ENCODE measurements at places on chromosomes 2 and 18. TPM values are rescaled to one million over a fixed set of nuclear protein-coding genes. Genes with fewer than 3 reads are reported as not detected.

The ALK gene
- total RNA-seq: 0.05 TPM

The ANKRD30BL gene
- not detected for total RNA-seq

The KRCC1 gene
- 11.7 TPM for total RNA-seq

The UGT1A5 gene
- not detected for total RNA-seq

The RTKN gene
- 4.6 TPM for total RNA-seq

The SIX2 gene
- not detected for total RNA-seq

The HSBP1L1 gene
- total RNA-seq: 5.9 TPM

The SMARCAL1 gene
- total RNA-seq: 28.3 TPM

The CTNNA2 gene
- total RNA-seq: not detected

The NFATC1 gene
- total RNA-seq: 94.8 TPM

The SLC9A4 gene
- 0.07 TPM for total RNA-seq

The DYSF gene
- total RNA-seq: 0.30 TPM

The WDR43 gene
- total RNA-seq: 102 TPM

The ST6GAL2 gene
- not detected for total RNA-seq

The TUBA3D gene
- total RNA-seq: not detected

The CD8B2 gene
- total RNA-seq: 0.76 TPM

The CFAP221 gene
- total RNA-seq: not detected

The TMEM163 gene
- total RNA-seq: not detected

The COL4A3 gene
- not detected for total RNA-seq

The MERTK gene
- total RNA-seq: 1.0 TPM

The ABCB11 gene
- total RNA-seq: not detected

The MSH2 gene
- 57.2 TPM for total RNA-seq

The ACADL gene
- not detected for total RNA-seq

The MTIF2 gene
- total RNA-seq: 35.5 TPM

The TTC39C gene
- total RNA-seq: 46.2 TPM
